Breast epithelium (tissue), 4 donors: ENCODE measurements at places on chromosomes 2 and 18. TPM values are rescaled to one million over a fixed set of nuclear protein-coding genes. Genes with fewer than 3 reads are reported as not detected.

Gene MSH6
- total RNA-seq: 31.4 TPM

Gene CRYBA2
- not detected for total RNA-seq

Gene ZSWIM2
- total RNA-seq: not detected

Gene AMER3
- not detected for total RNA-seq

Gene TDRD15
- total RNA-seq: not detected

Gene ATP6V1B1
- 4.6 TPM for total RNA-seq

Gene SPATS2L
- 64.5 TPM for total RNA-seq

GRCh38 chr2:239950144-239951128, 74.7 kb downstream of the NDUFA10 start:
- H3K4me3 ChIP-seq: no peak overlapping the region
- no peak for DNase-seq
- H3K27ac ChIP-seq: no peak overlapping the region
- H3K36me3 ChIP-seq: no peaks in the 10 kb centered on the region
- peaks cover 14% of the 10 kb centered on the region for H3K4me1 ChIP-seq

DNA sequence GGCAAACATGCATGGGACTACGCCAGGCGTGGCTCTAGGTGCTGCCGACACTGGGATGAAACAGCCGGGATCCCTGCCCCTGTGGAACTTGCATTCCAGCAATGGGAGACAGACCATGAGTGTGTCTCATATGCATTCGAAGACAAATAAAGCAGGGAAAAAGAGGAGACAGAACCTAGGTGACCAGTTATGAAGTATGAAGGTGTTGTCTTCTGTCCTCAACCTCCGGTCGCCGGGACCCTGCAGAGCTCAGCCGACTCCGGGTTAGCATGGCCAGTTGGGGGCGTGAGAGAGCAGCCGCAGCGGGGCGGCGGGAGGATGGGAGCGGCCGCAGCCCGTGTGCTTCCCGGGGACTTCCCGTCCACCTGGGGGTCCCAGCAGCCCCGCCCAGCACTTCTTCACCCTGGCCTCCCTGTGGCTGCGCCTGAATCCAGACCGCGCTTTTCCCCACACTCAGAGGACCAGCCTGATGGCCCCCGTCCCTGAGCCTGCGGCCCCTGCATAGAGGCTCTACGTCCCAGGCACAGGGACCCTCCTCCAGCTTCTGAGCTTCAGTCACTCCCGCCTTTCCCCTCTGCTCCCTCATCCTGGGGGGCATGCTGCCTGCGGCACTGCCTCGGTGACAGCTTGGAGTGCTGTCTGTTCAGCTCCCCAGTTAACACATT, 11.4 kb downstream of the ID2 start:
- no peak overlapping the region for H3K27ac ChIP-seq
- no peaks in the 10 kb centered on the region for H3K27me3 ChIP-seq
- no peaks in the 10 kb centered on the region for H3K36me3 ChIP-seq
- no peak overlapping the region for H3K4me3 ChIP-seq
- no peaks in the 10 kb centered on the region for H3K4me1 ChIP-seq
- no peak for DNase-seq

GRCh38 chr2:121774235-121774634, 18.8 kb downstream of the TSN start:
- H3K4me3 ChIP-seq: no peak overlapping the region
- no peaks in the 10 kb centered on the region for H3K36me3 ChIP-seq
- H3K27me3 ChIP-seq: no peaks in the 10 kb centered on the region
- no peaks in the 10 kb centered on the region for H3K4me1 ChIP-seq

DNA sequence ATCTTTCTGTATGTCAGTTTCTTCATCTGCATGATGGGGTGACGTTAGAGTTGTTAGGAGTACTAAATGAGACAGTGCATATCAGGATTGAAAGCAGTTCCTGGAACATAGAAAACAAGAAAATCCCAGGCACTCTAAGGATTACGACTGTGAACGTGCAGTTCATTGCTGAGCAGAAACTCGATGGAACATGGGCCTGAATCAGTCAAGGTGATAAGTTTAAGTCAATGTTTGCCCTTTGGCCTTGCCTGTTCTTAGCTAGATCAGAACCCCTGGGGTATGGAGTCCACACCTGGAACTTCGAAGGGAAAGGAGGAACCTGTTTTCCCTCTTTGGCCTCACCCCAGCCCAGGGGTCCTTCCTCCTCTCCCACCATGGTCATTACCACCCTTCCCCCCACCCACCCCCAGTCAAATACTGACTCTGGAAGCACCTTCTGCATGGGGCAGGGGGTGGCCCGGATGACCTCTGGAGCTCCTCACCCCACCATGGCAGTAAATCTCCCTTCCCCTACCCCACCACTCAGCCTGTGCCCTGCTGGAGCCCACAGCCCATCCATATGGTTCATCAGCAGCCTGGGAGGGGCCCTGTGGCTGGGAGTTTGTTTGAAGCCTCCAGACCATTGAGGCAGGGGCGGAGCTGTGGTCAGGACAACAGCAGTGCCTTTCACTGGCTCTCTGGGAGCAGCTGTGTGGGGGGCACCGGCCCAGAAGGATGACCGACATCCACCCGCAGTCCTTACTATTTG, 164.1 kb downstream of the SMAD7 start:
- no peak for DNase-seq
- H3K4me1 ChIP-seq: peaks cover 6% of the 10 kb centered on the region
- no peaks in the 10 kb centered on the region for H3K36me3 ChIP-seq
- no peaks in the 10 kb centered on the region for H3K27me3 ChIP-seq

GRCh38 chr2:65204461-65205210, 23.0 kb upstream of the ACTR2 start:
- H3K36me3 ChIP-seq: no peaks in the 10 kb centered on the region
- H3K4me3 ChIP-seq: peak overlapping the region; percentile 23
- H3K27me3 ChIP-seq: no peaks in the 10 kb centered on the region
- no peaks in the 10 kb centered on the region for H3K4me1 ChIP-seq

- H3K27ac ChIP-seq: no peak overlapping the region
- no peaks in the 10 kb centered on the region for H3K4me1 ChIP-seq
- DNase-seq: no peak
- no peak overlapping the region for H3K4me3 ChIP-seq
- no peaks in the 10 kb centered on the region for H3K27me3 ChIP-seq
Observed at GRCh38 chr2:141020346-141020745, 1110.5 kb downstream of the LRP1B start.

DNA sequence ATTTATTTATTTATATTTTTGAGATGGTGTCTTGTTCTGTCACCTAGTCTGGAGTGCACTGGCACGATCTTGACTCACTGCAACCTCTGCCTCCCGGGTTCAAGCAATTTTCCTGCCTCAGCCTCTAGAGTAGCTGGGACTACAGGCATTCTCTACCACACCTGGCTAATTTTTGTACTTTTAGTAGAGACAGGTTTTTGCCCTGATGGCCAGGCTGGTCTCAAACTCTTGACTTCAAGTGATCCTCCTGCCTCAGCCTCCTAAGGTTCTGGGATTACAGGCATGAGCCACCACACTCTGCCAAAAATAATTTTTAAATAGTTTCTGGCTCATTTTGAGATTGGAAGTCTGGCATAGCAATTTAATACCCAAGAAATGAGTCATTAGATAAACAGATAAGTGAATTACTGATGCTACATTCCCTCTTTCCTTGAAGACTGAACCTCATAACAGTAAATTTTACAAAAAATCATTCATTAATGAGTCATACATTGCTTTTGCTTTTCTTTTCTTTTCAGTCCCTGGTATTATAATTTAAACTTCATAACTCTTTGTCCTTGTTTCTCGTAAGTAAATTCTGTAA, 881.6 kb upstream of the PIK3C3 start:
- no peaks in the 10 kb centered on the region for H3K36me3 ChIP-seq
- H3K27me3 ChIP-seq: no peaks in the 10 kb centered on the region
- no peak overlapping the region for H3K4me3 ChIP-seq
- H3K4me1 ChIP-seq: no peaks in the 10 kb centered on the region

GRCh38 chr2:82307511-82307910, 2003.0 kb upstream of the LRRTM1 start:
- H3K4me1 ChIP-seq: no peaks in the 10 kb centered on the region
- H3K27me3 ChIP-seq: no peaks in the 10 kb centered on the region
- H3K27ac ChIP-seq: no peak overlapping the region
- no peaks in the 10 kb centered on the region for H3K36me3 ChIP-seq
- no peak for DNase-seq
- H3K4me3 ChIP-seq: no peak overlapping the region

- peaks cover 28% of the 10 kb centered on the region for H3K4me1 ChIP-seq
- H3K27ac ChIP-seq: peak overlapping the region; percentile 80
- DNase-seq: peak; percentile 89
- H3K27me3 ChIP-seq: no peaks in the 10 kb centered on the region
- no peak overlapping the region for H3K4me3 ChIP-seq
Observed at GRCh38 chr2:216539791-216540241, 41.2 kb downstream of the RPL37A start.

GRCh38 chr18:66317243-66318090, 286.4 kb downstream of the CDH19 start:
- no peaks in the 10 kb centered on the region for H3K36me3 ChIP-seq
- H3K4me3 ChIP-seq: no peak overlapping the region
- DNase-seq: no peak
- no peaks in the 10 kb centered on the region for H3K27me3 ChIP-seq
- H3K27ac ChIP-seq: no peak overlapping the region

GRCh38 chr2:41475959-41476358, 571.9 kb upstream of the PKDCC start:
- H3K27ac ChIP-seq: no peak overlapping the region
- H3K4me1 ChIP-seq: no peaks in the 10 kb centered on the region
- no peaks in the 10 kb centered on the region for H3K36me3 ChIP-seq
- H3K4me3 ChIP-seq: no peak overlapping the region
- DNase-seq: no peak

DNA sequence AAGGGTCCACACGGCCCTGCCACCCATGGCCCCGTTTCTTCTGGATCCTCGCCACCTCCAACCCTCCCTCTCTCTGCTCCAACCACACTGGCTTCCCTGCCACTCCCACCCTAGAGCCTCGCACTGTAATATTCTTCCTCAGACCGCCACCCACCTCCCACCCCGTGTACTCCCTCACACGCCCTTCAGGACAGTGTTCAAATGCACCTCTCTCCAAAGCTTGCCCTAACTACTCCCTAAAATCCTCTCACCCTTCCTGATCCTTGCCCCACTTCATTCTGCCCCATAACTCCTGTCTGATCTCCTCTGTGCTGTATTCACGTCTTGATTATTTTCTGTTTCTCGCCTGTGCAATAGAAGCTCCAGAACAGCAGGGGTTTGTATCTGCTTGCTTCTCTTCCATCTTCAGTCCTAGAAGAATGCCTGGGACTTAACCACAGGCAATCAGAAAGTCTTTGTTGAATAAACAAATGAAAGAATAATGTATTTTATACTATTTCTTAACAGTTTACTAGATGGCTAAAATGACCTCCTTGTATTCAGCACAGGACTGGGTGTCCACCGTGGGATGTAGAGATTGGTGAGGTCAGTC, 25.5 kb downstream of the EPB41L3 start:
- no peak for DNase-seq
- H3K36me3 ChIP-seq: no peaks in the 10 kb centered on the region
- H3K27ac ChIP-seq: no peak overlapping the region
- H3K4me3 ChIP-seq: no peak overlapping the region
- H3K27me3 ChIP-seq: no peaks in the 10 kb centered on the region
- no peaks in the 10 kb centered on the region for H3K4me1 ChIP-seq

GRCh38 chr2:37224063-37224462, 7.3 kb downstream of the CEBPZ start:
- DNase-seq: no peak
- H3K4me1 ChIP-seq: peaks cover 5% of the 10 kb centered on the region
- no peaks in the 10 kb centered on the region for H3K27me3 ChIP-seq
- no peak overlapping the region for H3K27ac ChIP-seq
- H3K4me3 ChIP-seq: no peak overlapping the region
- H3K36me3 ChIP-seq: no peaks in the 10 kb centered on the region

DNA sequence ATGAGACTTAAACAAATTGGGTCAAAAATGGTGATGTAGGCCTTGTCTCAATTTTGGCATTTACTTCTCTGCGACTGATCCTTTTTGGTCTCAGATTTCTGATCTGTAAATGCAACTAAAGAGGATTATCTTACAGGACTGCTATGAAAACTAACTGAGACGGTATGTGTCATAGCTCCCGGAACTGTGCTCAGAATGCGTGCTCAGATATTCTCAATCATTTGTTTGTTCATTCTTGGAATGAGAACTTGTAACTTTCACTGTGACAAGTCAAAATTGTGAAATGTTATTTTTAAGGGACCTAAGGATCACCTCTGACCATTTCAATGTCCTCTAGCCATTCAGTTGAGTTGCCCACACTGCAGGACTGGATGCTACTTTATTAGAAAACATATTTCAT, 498.2 kb upstream of the PIK3C3 start:
- H3K4me3 ChIP-seq: no peak overlapping the region
- H3K4me1 ChIP-seq: no peaks in the 10 kb centered on the region
- H3K27me3 ChIP-seq: no peaks in the 10 kb centered on the region
- no peak overlapping the region for H3K27ac ChIP-seq
- DNase-seq: no peak
- H3K36me3 ChIP-seq: no peaks in the 10 kb centered on the region

- DNase-seq: no peak
- H3K27ac ChIP-seq: no peak overlapping the region
- H3K4me1 ChIP-seq: no peaks in the 10 kb centered on the region
- no peaks in the 10 kb centered on the region for H3K27me3 ChIP-seq
- H3K4me3 ChIP-seq: no peak overlapping the region
- no peaks in the 10 kb centered on the region for H3K36me3 ChIP-seq
Observed at GRCh38 chr2:4873876-4874593, 818.1 kb upstream of the SOX11 start.

DNA sequence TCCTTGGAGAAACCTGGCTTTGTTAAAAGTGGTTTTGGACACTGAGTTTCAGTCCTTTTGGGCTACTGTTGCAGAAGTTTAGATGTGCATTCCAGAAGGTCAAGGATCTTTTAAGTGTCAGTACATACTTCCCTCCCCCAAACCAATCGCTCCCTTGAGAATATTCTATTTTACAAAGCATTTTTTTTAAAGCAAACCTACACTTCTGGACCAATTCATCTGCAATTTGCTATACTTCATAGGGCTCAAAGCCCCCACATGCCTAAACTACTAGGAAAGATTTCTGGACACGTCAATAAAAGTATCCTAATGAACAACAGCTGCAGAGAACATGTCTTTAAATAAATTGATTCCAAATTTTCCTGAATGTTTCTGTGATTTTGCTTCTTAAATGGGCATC, 157.6 kb downstream of the RDH14 start:
- H3K27ac ChIP-seq: no peak overlapping the region
- no peaks in the 10 kb centered on the region for H3K36me3 ChIP-seq
- DNase-seq: no peak
- no peaks in the 10 kb centered on the region for H3K27me3 ChIP-seq

- DNase-seq: no peak
- no peaks in the 10 kb centered on the region for H3K36me3 ChIP-seq
- no peak overlapping the region for H3K27ac ChIP-seq
Observed at GRCh38 chr2:100394111-100394641, 23.3 kb downstream of the CHST10 start.

GRCh38 chr2:150811259-150811855, 323.9 kb upstream of the RND3 start:
- H3K36me3 ChIP-seq: no peaks in the 10 kb centered on the region
- no peaks in the 10 kb centered on the region for H3K4me1 ChIP-seq
- no peaks in the 10 kb centered on the region for H3K27me3 ChIP-seq
- H3K27ac ChIP-seq: no peak overlapping the region
